ENCODE measurements at places on chromosomes 7 and 10.

DNA sequence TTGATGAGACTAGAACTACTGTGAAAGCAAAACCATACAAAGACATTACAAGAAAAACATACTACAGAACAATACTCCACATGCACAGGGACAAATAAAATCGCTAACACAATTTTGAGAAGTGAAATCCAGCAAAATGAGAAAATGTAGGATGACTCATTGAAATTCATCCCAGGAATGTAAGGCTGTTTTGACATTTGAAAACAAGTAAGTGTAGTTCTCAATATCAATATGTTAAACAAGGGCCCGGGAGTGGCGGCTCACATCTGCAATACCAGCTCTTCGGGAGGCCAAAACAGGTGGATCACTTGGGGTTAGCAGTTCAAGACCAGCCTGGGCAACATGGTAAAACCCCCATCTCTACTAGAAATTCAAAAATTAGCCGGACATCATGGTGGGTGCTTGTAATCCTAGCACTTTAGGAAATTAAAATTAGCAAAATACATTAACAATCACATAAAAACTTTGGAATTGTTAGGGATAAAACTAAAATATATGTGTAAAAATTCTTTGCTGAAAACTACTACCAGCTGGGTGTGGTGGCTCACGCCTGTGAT lies 113.7 kb upstream of the ADARB2 start:
- DNase-seq = no peak

GRCh38 chr10:29163746-29164145 lies 125.1 kb upstream of the LYZL1 start:
- peak; percentile 84 for DNase-seq

GRCh38 chr10:690372-691161 lies 1.1 kb upstream of the DIP2C start:
- DNase-seq = no peak

DNA sequence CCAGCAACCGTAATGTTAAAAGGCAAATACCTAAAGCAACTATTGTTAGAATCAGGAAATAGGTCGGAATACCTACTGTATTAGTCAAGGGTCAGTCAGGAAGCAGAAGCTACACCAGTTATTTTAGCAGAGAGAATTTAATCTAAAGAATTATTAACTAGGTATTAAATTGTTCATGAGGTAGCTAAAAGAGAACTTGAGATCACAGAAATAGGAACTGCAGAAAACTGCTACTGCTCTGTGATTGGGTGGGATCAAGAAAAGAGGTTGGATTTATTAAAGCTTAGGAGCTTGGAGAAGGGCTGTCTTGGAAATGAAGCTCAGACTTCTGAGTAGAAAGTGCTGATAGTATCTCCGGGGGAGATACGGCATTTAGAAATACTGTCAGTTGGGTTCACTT lies 20.0 kb upstream of the ZNF438 start:
- DNase-seq = no peak

- no peak for DNase-seq
These were observed 16.8 kb upstream of the NDST2 start for GRCh38 chr10:73828161-73828560.

- DNase-seq = no peak
These were observed 637 bp downstream of the HSPA14 start for GRCh38 chr10:14838582-14839304.

DNA sequence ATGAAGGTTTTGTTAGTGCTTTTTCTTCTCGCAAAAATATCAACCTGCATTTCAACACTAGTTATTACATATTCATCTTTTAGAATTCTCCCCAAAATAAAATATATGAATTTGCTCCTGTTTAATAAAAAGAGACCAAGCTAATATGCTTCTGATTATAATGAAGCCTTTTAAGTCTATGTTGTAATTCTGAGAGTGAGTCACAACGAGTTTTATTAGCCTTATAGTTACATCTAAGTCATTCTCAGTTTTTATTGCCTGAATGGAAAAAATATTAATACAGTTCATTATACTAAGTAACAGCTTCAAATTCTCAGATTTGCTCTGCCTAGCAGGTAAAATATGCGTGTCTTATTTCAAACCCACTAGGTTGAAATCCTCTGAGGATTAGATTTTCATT lies 152.4 kb upstream of the CELF2 start:
- no peak for DNase-seq

GRCh38 chr7:4074407-4074806 lies 607.7 kb upstream of the FOXK1 start:
- DNase-seq = no peak

DNA sequence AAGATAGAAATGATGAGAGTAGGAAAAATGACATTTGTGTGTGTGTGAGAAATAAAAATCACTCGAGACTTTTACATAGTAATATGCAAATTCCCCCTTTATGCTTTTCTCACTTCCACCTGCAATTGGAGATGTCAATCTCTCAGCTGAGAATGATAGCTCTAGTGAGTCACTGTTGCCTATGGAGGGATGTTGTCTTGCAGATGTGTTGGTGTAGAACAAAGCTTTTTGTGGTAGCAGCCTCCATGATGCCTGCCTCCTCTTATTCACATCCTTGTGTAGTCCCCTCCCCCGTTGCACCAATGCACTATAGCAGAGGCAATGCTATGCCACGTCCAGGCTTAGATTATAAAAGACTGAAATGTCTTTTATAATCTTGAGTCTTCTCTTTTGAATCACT lies 33.8 kb downstream of the SPAG6 start:
- DNase-seq = no peak

GRCh38 chr10:101067356-101068083 lies 5.7 kb downstream of the KAZALD1 start:
- peak; percentile 62 for DNase-seq

DNA sequence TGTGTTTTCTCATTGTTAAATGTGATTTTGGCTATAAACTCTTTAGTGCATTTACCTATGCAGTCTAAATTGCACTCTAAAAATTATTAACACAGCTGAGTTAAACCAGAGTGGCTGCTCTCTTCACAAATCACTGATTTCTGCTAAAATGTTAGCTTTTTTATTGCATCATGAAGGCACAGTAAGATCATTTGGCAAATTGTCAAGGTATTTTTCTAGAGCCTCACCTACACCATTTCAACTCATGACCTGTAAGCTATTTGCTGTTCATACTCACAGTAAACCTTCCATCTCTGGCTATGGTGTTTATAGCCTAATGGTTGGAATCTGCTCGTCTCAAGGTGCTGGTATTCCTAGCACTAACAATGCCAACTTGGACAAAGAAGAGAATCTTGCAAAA lies 25.7 kb downstream of the NDUFB2 start:
- no peak for DNase-seq

Measured in amniotic stem cell (primary cell).